ENCODE measurements at places on chromosomes 7 and 10.
A peak's percentile ranks its signal among the peaks of the same experiment; 100 is the strongest.

GRCh38 chr10:5976512-5977470, 552 bp downstream of the IL15RA start:
- peak; percentile 34 for DNase-seq

DNA sequence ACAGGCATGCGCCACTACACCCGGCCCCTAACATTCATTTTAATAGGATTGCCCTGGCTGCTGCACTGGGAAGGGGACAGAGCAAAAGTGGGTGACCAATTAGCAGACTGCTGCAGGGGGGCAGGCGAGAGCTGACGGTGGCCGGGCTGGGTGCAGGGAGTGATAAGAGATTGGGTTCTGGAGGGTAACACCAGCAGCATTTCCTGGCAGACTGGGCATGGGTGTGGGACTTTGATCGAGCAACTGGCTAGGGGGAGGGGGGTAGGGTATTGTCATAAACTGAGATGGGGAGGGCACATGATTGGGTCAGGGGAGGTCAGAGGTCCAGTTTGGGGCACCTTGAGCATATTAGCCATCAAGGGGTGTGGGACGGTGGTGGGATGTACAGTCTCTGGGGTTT, 20.2 kb upstream of the AMZ1 start:
- DNase-seq = no peak

GRCh38 chr7:159125104-159125954, 19.3 kb downstream of the VIPR2 start:
- no peak for DNase-seq

DNA sequence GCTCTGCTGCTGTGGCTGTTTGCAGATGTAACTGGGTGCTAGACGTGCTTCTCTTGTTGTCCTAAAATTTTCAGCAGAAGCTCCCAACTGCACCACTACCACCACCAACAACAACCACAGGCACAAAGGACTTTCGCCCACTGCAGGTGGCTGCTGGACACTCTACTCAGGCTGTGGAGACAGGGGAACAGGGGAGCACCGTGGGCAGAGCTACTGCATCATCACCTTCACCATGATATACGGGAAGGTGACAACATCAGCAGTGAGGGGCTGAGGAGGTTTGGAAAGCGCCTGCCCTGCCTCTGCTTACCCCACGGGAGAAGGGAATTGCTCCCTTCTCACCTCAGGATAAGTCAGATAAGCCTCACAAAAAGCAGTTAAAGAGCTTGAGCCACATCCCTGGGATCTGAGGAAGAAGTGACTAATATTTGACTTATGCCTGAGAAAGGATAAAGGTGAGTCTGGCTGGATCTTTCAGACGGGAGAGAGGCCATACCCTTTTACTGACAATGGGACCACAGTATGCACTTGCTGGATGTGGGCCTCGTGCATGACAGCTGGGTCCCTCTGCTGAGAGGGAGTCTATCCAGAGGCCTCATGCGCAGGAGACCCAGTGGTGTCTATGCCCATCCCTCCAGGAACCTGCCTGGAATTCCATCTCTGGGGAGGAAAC, 217.6 kb downstream of the KLF6 start:
- DNase-seq = no peak

Data from gastrocnemius medialis (tissue), 4 donors.